Muscle of leg (tissue), 16 donors: ENCODE measurements at places on chromosomes 6 and 20. TPM values are rescaled to one million over a fixed set of nuclear protein-coding genes. Genes with fewer than 3 reads are reported as not detected.

TRIM31 gene
- polyA plus RNA-seq = not detected

BPIFB4 gene
- not detected for polyA plus RNA-seq

MDFI gene
- polyA plus RNA-seq = 82.4 TPM

GMPR gene
- polyA plus RNA-seq = 56.0 TPM

PRDM1 gene
- 3.8 TPM for polyA plus RNA-seq

SDC4 gene
- polyA plus RNA-seq = 7.9 TPM

TPD52L2 gene
- 85.6 TPM for polyA plus RNA-seq

- no peaks in the 10 kb centered on the region for H3K36me3 ChIP-seq
- peaks cover 8% of the 10 kb centered on the region for H3K4me1 ChIP-seq
- no peak for DNase-seq
- H3K27ac ChIP-seq = no peak overlapping the region
Observed at GRCh38 chr6:16769131-16769985, 8.1 kb upstream of the ATXN1 start.

DNA sequence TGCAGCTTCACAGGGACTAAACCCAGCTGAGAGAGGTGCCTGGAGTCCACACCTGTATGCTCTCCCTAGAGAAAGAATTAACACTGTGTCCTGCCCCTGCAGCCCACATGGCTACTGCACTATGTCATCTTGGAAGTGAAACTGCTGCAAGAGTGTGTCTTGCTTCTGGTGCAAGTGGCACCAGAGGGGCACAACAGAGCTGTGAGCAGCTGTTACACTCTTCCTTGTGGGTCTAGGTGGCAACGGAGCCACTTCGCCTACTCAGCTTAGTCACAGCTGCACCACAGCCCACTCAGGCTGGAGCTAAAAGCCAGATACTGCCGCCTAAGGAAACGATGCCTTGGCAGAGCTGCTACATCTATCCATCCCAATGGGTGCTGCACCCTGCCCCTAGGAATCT is 391.4 kb downstream of the COL12A1 start:
- no peak overlapping the region for H3K4me3 ChIP-seq
- no peak for DNase-seq
- H3K4me1 ChIP-seq = no peaks in the 10 kb centered on the region
- H3K27ac ChIP-seq = no peak overlapping the region
- no peaks in the 10 kb centered on the region for H3K27me3 ChIP-seq

DNA sequence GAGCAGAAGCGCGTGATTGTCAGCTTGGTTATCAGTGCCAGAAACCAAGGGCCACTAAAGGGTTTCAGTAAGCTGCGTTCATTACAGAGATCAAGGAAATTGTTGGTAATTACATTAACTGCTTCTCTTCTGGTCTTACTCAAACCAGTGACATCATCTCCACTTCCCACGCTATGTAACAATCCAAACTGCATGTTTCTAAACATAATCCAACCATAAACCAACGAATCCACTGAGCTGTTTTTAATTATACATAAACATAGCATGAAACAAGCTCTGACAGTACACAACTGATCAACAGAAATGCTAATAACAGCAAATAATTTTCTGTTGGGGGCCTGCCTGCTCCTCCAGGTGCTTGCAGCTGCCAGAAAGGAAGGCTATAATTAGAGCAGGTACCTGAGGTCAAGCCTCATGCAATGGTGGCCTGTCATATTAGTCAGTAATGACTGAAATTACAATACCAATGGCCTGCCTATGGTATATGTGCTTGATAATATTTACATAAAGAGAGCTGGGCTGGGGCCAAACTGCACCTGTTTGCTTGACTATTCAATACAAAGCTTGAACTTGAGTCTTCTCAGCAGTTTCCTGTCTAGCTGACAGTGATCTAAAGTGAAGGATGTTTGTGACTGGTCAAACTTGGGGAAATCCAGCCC is 40.1 kb downstream of the ILRUN start:
- peak overlapping the region; percentile 36 for H3K4me3 ChIP-seq
- H3K27me3 ChIP-seq = no peaks in the 10 kb centered on the region
- peak; percentile 44 for DNase-seq
- peaks cover 23% of the 10 kb centered on the region for H3K4me1 ChIP-seq
- peaks cover 5% of the 10 kb centered on the region for H3K36me3 ChIP-seq

DNA sequence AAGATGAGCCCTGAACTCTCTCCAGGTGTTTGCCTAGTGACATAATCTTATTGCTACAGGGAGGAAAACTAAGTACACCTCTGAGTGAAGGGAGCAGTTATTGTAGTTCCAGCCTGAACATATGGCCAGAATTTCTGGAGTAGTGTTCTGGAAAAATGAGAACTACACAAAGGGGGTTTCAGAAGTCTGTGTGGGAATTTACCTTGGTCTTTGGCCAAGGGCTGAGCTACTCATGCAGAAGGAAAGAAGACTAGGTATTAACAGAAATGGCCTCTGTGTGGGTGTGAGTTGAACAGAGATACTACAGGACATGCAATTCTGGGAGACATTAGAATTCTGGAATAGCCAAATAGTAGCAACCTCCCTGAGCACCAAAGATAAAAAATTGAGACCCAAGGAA is 1009.7 kb upstream of the GJE1 start:
- H3K4me1 ChIP-seq = no peaks in the 10 kb centered on the region
- H3K36me3 ChIP-seq = no peaks in the 10 kb centered on the region
- peak; percentile 74 for DNase-seq
- no peak overlapping the region for H3K27ac ChIP-seq
- H3K27me3 ChIP-seq = no peaks in the 10 kb centered on the region
- no peak overlapping the region for H3K4me3 ChIP-seq

DNA sequence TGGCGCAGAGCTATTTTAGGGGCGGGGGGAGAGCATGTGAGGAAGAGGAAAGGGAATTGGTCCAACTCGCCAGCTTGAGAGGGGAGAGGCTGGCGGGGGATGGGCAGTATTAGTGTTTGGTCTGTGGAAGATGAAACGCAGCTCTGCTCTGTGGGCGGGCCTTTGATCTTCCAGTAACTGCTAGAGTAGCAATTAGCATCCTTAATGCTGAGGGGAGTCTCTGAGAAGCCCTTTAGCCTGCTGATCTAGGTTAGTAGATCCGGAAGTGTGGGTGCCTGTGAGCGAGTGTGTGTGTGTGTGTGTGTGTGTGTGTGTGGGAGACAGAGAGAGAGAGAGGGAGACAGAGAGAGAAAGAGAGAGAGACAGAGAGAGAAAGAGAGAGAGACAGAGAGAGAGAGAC is 117.2 kb upstream of the BACH2 start:
- H3K4me3 ChIP-seq = no peak overlapping the region
- H3K36me3 ChIP-seq = no peaks in the 10 kb centered on the region
- no peak overlapping the region for H3K27ac ChIP-seq
- peak; percentile 46 for DNase-seq
- H3K4me1 ChIP-seq = peaks cover 8% of the 10 kb centered on the region

DNA sequence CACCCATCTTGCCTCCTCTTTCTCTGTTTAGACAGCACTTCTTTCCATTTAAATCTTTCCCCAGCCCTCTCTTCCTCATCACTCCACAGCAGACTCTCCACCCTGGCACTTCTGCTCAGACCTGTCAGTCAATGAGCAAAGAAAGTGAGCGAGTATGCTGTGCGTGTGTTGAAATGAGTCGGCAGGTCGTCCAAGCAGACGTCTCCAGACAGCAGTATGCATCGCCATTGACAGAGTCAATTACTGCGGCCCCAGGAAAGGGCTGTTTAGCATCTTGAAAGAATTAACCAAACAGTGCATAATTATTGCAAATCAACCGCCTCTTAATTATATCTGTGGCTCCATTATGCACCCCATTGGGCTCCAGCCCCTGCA is 54.8 kb upstream of the KCNG1 start:
- no peak for DNase-seq
- no peak overlapping the region for H3K4me3 ChIP-seq
- H3K36me3 ChIP-seq = no peaks in the 10 kb centered on the region

- peak within 1 kb of the TSS; percentile 39 for H3K4me3 ChIP-seq
- DNase-seq = peak; percentile 17
- H3K27ac ChIP-seq = no peak within 1 kb of the TSS
- no peaks in the 10 kb centered on the region for H3K36me3 ChIP-seq
- peaks cover 34% of the 10 kb centered on the region for H3K27me3 ChIP-seq
Observed at GRCh38 chr6:72621291-72622093, at the start of gene KCNQ5. Gene KCNQ5, plus strand, starts transcription at chr6:72622064.

GRCh38 chr6:34115403-34115795 is 30.5 kb downstream of the GRM4 start:
- no peak overlapping the region for H3K4me3 ChIP-seq
- H3K27ac ChIP-seq = no peak overlapping the region
- peaks cover 5% of the 10 kb centered on the region for H3K27me3 ChIP-seq
- no peaks in the 10 kb centered on the region for H3K36me3 ChIP-seq
- no peaks in the 10 kb centered on the region for H3K4me1 ChIP-seq

DNA sequence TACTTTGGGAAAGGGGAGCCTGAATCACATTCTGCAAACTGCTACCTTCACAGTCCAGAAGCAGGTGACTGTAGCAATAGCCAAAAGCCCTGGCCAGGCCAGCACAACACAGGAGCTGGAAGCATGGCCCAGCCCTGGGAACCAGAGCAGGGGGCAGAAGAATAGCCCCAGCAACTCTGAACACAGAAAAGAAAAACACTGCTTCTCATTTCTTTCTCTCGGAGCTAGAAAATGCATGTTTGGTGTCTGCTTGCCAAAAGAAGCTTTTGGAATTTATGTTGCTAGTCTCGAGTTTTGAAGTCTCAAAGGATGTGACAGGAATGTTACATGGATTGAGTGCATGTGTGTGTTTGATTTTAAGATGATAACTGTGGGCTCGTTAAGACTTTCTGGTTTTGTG is 79.8 kb upstream of the SCAF8 start:
- peak overlapping the region; percentile 58 for H3K27ac ChIP-seq
- H3K4me3 ChIP-seq = no peak overlapping the region
- H3K27me3 ChIP-seq = no peaks in the 10 kb centered on the region
- DNase-seq = peak; percentile 82
- H3K36me3 ChIP-seq = no peaks in the 10 kb centered on the region

- DNase-seq = no peak
- H3K4me3 ChIP-seq = no peak overlapping the region
- no peaks in the 10 kb centered on the region for H3K4me1 ChIP-seq
- no peak overlapping the region for H3K27ac ChIP-seq
- H3K27me3 ChIP-seq = no peaks in the 10 kb centered on the region
Observed at GRCh38 chr20:44203161-44203560, 7.4 kb downstream of the OSER1 start.

- no peaks in the 10 kb centered on the region for H3K36me3 ChIP-seq
- H3K4me1 ChIP-seq = peaks cover 11% of the 10 kb centered on the region
- H3K27me3 ChIP-seq = peaks cover 8% of the 10 kb centered on the region
Observed at GRCh38 chr6:150409576-150410066, 40.8 kb downstream of the IYD start.
